ENCODE measurements at places on chromosomes 2 and 18. TPM values are rescaled to one million over a fixed set of nuclear protein-coding genes. Genes with fewer than 3 reads are reported as not detected.

- no peak for DNase-seq
Observed at GRCh38 chr18:13495961-13496360, 230.4 kb downstream of the FAM210A start.

The SP5 gene
- 0.98 TPM for total RNA-seq

GRCh38 chr2:203918839-203919238 is 17.7 kb upstream of the ICOS start:
- DNase-seq: no peak

DNA sequence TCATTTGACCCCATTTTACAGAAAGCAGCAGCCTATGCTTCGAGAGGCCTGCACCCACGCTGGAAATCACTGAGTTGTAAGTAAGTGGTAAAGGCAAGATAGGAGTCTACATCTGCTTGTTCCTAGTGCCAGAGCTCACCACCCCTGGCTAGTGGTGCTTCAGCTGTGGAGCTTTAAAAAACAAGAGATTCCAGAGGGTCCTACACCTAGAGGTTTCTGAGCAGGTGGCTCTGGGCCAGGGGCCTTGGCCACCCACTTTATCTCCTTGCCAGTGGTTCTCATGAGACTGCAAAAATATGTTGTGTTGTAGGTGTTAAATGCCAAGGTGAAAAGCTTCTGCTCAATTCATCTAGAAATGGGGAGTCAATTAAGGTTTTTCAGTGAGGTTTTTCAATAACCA is 60.0 kb upstream of the SERTAD2 start:
- no peak for DNase-seq

DNA sequence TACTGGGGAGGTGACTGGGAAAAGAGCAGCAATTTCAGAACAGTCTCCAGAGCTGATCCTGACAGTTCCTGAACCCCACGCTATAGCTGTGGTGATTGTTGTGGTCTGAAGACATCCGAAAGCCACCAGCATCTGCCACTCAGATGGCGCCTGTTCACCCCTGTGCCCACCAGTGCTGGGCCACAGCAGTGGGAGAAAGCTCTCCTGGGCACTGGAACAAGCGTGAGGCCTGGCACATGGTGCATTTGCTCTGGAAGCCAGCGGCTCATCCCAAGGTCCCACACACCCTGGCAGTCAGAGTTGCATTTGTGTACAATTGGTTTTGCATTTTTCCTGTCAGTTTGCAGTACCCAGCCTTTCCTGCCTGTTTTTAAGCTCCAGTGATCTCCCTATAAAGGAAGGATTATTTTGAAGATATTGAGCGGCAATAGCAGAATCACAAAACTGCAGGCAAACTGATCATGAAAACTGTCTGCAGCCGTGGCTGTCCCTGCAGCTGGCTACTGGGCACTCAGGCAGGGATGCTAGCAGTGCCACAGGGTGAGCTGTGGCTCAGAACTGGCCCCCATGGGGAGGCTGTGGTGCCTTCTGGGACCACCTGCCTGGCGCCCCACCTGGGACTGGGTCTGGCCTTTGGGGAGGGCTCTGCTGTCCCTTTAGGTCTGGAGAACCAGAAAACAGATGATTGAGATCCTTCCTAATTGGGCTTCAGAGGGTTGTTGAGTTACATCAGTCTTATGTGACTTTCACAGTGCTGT is 30.1 kb downstream of the IMPA2 start:
- no peak for DNase-seq

DNA sequence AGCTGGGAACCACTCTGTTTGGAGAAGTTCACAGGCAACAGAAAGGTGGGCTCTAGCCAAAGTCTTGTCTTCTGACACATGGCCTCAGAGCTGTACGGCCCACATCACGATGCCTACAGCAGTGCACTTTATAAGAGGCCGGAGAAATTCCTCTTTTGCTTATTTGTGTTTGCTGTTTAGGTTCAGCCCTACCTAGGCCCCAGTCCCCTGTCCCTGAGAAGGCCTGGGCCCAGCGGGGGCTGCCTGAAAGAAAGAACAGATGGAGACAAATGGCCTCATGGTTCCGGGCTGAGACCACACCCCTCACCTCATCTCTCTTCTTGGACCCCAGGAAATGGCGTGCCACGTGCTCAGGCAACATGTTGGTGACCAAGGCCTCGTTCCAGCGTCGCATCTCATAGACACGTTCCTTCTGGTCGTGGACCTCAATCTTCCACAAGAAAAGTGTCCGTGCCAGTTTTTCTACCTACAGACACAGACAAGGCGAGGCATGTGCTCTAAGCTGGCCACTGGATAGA is 30.9 kb downstream of the CENPO start:
- DNase-seq: no peak

DNA sequence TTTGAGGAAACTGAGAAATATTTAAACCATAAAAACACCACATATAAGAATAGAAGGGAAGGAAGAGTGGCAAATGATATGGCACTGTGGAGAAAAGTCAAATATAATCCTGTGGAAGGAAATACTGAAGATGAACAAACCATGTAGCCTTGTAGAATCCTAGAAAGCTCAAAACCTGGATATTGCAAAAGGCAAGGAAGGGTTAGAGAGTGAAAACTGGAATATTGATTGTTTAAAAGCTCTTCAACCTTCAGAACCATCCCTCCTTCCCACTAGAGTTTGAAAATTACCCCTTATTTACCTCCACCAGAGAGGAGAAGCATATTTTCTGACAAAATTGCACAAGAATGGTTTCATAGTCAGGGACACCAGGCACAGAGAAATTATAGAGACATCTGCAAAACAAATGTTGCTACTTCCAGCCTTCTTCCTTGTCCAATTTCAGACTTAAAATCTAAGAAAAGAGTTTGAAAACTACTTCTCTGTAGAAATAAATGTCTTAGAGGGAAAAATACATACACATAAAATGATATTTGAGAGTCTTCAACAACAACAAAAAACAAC is 48.0 kb downstream of the ANTXR1 start:
- DNase-seq: no peak

DNA sequence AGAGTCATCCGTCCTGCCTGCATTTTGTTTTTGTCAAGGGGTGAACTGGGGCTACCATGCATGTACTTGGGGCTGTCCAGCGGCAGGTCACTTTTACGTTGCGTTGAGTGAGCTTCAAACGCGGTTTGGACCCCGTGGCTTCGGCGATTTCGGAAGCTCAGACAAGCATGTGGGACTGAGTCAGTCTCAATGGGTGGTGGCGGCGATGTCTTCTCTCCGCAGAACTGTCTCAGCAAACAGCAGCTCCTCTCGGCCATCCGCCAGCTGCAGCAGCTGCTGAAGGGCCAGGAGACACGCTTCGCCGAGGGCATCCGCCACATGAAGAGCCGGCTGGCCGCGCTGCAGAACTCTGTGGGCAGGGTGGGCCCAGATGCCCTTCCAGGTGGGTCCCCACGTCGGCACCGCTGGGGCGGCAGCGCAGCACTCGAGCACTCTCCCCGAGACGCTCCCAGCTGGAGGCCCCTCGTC is 21.3 kb downstream of the FBLN7 start:
- no peak for DNase-seq

GRCh38 chr18:12290086-12290485 is 18.0 kb upstream of the TUBB6 start:
- no peak for DNase-seq

GRCh38 chr2:192011196-192011595 is 164.3 kb upstream of the CAVIN2 start:
- DNase-seq: no peak

GRCh38 chr2:150429384-150429961 is 58.0 kb downstream of the RND3 start:
- DNase-seq: no peak

GRCh38 chr2:190882856-190883582 is 2.4 kb downstream of the GLS start:
- DNase-seq: no peak

DNA sequence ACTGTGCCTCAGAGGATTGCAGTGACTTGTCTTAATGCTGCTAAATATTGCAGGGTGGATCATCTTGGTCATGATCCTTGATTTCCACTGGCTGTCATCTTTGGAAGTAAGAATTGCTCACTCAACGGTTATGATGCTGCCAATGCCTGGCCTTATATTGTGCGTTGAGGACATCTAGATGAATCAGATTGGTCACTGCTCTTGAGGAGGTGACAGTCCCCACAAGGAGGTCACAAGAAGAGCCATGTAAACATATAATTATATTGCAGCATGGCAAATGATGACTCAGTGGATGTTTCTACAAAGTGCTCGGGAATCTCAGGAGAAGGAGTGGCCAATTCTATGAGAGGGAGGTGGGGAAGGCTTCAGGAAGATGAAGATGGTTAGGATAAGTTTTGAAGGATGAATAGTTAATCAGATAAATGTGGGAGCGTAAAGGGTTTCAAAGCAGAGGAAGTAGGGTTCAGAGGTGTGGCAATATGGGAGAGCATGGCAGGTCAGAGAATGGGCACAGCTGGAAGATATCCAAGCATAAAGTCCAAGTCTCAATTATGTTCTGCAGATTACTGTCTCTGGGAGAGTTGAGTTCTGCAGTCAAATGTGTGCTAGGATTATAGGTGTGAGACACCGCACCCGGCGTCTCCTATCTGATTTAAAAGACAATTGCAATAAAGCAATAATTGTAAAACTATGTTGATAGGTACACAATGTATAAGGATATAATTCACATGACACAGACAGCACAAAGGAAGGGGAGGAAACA is 21.3 kb upstream of the TMEM131 start:
- no peak for DNase-seq

- no peak for DNase-seq
Observed at GRCh38 chr2:144523596-144524117, 3.7 kb upstream of the ZEB2 start.

DNA sequence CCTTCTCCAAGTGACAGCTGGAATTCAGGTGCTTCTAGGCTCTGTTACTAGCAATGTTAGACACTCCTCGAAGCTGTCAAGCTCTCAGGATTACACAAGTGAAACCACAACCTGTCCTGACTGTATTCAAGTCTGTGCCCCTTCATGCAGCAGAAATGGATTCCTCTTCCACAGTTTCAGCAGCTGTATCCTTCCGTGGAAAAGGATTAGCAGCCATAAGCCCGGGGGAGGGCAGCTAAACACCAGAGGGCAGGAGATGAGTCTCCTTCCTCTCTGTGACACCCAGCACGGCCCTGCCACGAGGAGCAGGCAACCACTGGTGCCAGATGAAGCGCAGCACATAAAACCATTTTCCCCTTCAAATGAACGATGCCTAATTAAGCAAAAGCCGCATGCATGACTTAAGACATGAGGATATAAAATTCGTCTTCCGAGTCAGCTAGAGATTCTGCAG is 1.2 kb downstream of the ST3GAL5 start:
- no peak for DNase-seq
